ENCODE measurements at places on chromosomes 6 and 20. TPM values are rescaled to one million over a fixed set of nuclear protein-coding genes. Genes with fewer than 3 reads are reported as not detected.

The COL12A1 gene
- 342 TPM for total RNA-seq

The FABP7 gene
- not detected for total RNA-seq

The CFB gene
- 32.9 TPM for total RNA-seq

The REM1 gene
- not detected for total RNA-seq

The UNC93A gene
- total RNA-seq: not detected

The BMP6 gene
- total RNA-seq: 1.3 TPM

The SLC22A7 gene
- not detected for total RNA-seq

The ID4 gene
- 18.0 TPM for total RNA-seq

The TMEM244 gene
- total RNA-seq: not detected

The GNAS gene
- total RNA-seq: 474 TPM

The RAET1L gene
- not detected for total RNA-seq

The FAM83C gene
- not detected for total RNA-seq

The CLDN20 gene
- total RNA-seq: not detected

The RALY gene
- total RNA-seq: 36.5 TPM
